GM18507 (cell line): ENCODE measurements at places on chromosomes 1 and 21.

GRCh38 chr1:211487082-211487481, 4.9 kb downstream of the RD3 start:
- no peak for DNase-seq

DNA sequence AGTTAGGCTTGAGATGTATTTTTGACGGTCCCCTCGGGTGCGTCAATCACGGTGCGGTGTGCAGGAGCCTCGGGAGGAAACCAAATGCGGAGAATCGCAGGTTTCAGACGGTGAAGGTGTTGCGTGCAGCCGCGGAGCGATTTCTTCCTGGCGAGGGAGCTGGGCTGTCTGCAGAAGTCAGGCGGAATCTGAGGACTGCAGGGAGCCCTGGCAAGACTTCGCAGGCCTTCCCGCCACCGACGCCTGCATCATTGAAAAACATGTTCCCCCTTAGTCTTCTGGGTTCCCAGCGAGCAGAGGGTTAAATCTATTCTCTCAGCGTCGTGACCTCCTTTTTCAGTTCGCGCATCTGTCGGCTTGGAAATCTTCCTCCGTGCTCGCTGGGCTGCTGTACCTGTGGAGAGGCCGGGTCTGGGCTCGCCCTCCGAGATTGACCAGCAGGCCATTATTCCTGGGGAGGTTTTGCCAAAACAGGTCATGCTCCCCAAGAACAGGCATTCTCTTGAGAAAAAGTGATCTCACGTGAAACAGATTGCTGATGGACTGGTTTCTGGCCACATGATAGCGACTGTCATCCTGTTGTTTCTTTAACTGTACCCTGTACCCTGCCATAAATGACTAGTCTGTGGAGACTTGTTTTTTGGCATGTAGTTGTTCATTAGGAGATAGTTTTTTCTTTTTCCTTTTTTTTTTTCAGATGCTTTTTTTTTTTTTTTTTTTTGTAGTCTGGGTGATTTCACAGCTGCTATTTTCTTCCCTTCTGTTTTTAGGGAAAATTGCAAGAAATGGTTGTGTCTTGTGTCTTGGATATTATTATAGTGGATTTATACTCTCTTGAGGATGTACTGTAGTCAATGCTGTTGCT, 894 bp downstream of the EPB41 start:
- no peak for DNase-seq

- DNase-seq: no peak
Observed at GRCh38 chr1:86993269-86993985, 79.0 kb downstream of the HS2ST1 start.

- no peak for DNase-seq
Observed at GRCh38 chr1:181112071-181112929, 23.8 kb downstream of the IER5 start.

- DNase-seq: no peak
Observed at GRCh38 chr1:185038813-185039376, 6.5 kb upstream of the RNF2 start.

DNA sequence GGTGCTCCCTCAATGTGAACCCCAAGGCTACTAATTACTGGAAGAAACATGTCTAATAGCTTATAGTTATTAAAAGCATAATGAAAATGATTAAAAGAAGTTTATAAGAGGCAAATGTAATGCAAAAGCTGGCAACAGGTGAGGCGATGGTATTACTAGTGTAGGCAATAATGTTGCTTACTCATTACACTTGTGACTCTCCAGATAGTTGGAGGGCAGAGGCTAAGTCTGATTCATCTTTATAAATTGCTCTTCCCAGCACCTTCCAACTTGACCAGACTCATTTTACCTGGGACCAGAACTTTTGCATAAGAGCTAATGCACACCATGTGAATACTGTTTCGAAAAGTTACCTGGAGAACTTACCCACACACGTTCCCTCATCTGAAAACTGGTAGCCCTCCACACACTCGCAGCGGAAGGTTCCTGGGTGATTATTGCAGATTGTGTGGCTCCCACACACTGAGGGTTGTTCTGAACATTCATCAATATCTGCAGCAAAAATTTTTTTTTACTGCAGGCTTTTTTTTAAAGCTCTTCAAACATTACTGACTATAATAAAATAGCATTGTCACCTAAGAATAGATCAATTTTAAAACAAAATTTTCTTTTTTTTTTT, 48.0 kb downstream of the NID1 start:
- DNase-seq: no peak
